Right hindlimb (tissue), 1 donor: ENCODE measurements at places on chromosomes 12 and 14.

DNA sequence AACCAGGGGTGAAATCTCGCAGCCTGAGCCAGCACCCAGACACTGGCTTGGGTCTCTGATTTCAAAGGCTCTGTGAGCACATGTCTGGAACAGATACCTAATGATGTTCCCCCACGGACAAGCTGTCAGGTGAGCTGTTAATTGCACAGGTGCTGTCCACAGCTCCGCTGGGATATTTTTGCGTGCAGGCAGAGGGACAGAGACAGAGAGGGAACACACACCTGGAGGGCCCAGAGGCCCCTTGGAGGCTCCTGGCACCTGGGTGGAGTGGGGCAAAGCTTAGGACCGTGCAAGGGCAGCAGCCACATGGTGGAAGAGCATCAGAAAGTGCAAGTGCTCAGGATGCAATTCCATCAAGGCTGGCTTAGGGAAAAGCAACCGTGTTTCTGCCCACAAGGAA is 57.3 kb downstream of the ARL6IP4 start:
- no peak for DNase-seq

DNA sequence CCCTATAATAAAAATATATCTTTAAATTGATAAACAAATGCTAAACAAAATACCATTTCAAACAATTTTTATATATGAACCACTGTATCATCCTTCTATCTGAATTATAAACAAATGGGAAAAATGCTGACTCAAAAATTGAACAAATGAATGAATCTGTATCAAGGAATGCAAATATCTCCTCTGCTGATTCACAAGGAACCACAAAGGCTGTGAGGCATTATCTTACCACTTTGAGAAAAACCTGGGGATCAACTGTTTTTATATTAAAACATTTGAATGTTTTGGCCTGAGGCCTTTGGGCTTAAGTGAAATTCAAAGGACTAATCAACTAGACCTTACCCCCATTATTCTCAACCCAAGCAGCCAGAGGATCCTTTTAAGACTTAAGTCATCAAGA is 86.3 kb downstream of the EML5 start:
- DNase-seq: no peak

GRCh38 chr12:49983892-49984291 is 11.1 kb downstream of the AQP6 start:
- peak; percentile 85 for DNase-seq

DNA sequence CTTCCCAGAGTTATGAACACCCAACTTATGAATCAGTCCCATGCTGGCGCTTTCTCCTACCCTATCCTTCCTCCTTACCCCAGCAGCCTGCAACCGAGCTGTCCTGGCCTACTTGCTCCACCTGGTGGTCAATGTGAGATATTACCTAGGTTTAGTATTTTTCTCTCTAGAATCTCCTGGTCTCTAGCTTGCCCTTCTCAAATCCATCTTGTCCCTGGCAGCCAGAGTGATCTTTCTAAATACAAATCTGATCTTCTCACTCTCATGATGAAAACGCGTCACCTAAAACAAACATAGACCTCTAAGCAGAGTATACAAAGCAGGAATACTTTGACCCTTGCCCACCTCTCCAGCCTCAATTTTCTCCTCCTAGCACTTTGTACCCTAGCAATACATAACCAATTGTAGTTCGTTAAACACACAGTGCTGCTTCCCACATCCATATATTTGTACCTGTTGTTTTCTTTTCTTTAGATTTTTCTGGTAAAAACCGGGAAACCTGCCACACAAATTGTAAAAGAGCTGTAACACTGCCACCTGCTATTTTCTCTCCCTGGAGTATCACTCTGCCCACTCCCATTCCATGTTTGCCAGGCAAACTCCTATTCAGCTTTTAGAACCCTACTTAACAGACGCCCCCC is 20.0 kb upstream of the TCP11L2 start:
- DNase-seq: no peak

DNA sequence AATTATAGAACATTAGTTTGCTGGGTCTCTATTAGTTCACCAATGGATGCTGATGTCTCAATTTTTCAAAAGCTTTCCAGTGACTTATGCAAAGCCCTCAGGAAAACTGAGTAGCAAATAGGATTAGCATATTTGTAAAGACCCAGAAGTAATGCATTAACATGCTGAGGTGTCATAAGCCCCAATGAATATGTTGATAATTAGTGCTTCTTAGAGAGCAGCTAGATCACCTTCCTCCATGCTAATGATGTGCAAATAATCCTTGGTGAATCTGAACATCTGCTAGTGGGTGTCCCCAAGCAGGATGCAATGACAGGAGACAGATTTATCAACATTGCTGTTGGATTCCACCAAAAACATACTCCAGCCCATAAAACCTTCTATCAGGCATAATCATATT is 19.0 kb downstream of the IFNG start:
- DNase-seq: no peak
